Left ventricle myocardium superior (tissue), 1 donor: ENCODE measurements at places on chromosomes 11 and 22. TPM values are rescaled to one million over a fixed set of nuclear protein-coding genes. Genes with fewer than 3 reads are reported as not detected.

DNA sequence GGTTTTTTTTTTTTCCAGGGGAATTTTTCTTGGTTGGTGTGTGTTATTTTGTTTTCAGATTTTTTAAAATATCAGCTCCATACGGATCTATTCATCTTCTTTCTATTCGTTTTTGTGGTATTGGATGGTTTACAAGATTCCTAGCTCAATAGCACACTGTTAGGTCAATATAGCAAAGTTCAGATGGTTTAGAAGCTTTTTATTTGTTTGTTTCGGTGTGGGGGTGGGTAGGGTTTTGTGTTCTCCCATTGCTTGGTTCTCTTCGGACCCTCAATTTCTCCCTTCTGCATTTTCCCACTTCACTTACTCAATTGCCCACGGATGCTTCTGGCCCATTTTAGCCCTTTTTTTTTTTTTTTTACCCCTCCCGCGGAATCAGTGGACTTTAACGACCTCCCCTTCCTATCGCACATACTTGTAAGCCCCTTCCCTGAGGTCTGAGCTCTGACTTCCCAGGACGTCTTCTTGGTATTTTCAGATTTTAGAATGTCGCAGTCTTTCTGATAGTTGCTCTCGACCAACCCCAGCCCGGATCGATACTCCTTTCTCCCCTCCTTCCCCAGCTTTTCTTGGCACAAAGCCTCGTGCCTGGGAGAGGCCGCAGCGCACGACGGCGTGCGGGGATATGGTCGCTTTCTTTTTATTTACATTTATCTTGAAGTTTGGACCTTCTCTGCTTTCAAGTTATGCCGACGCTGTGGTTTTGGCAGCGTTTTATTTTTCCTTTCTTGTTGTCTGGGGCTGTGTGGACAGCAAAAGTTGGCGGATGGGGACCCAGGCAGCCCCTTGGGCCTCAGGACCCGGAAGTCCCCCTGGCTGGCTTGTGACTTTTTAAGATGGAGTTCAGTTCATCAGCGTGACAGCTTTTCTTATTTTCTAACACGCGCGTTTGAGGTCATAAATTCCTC lies 4.4 kb upstream of the SPDYC start:
- no peak for DNase-seq

FDXACB1 gene
- 1.3 TPM for total RNA-seq

ZNF215 gene
- total RNA-seq = 0.17 TPM

TBX10 gene
- 0.37 TPM for total RNA-seq

- peak; percentile 28 for DNase-seq
Observed at GRCh38 chr22:19721330-19722177, 1.8 kb upstream of the GP1BB start.

DNA sequence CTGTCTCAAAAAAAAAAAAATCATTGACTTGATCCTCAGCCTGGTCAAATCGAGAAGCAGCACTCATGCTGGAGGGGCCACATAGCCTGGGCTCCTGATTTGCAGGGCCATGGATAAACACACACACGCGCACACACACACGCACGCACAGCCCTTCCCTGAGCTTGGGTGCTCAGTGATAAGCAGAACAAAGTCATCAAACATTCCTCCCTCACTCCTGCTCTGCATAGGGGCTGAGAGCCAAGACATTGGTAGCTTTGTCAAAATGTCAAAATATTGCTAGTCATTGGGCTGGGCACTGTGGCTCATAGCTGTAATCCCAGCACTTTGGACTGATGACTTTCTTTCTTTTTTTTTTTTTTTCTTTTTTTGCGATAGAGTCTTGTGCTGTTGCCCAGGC lies 34.0 kb upstream of the A4GALT start:
- peak; percentile 47 for DNase-seq

DNA sequence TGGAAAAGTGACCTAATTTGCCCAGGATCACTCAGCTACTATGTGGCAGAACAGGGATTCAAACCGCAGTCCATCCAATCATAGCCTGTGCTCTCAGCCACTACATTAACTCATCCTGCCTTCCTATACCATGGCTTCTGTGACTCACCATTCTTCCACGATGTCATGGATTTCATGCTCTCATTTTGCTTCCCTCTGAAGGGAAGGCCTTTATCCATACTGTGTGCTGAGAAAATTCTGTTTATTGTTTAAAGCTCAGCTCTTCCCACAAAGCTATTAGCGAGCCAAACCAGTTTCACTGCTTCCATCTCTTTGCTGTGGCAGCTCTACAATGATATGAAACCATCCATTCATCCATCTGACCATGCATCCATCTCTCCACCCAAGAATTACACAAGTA lies 289.9 kb downstream of the TENM4 start:
- no peak for DNase-seq

DNA sequence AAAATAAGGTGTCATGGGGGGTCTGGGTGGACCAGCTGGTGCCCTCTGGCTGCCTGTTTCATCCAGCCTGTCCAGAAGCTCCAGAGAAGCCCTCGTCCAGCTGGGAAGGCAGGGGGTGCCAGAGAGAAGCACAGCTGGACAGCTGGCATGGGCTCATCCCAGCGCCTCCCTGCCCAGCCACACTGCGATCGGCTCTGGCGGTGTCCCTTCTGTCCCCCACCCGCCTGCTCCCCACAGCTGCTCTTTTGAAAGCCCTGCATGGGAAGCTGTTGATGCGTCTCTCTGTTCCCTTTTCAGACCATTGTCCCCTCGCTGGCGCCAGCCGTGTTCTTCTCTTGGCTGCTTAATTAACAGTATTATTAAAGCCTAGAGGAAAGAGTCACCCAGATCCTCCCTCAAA lies 86.5 kb downstream of the MN1 start:
- no peak for DNase-seq

DNA sequence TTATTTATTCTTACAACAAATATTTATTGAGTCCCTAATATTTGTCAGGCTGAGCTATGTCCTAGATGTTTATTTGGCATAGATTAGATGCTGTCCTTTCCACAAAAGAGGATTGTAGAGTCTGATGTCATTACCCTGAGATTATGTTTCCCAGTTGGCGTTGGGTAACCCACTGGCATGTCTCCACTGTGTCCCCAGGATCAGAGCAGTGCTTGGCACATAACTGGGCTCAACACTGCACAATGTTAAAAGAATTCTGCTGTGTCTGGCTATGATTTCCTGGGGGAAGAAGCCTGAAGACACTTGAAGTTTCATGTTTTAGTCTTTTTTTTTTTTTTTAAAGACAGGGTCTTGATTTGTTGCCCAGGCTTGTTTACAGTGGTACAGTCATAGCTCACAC lies 4.0 kb downstream of the RCN1 start:
- DNase-seq = no peak

CABP4 gene
- total RNA-seq = 0.64 TPM

DNA sequence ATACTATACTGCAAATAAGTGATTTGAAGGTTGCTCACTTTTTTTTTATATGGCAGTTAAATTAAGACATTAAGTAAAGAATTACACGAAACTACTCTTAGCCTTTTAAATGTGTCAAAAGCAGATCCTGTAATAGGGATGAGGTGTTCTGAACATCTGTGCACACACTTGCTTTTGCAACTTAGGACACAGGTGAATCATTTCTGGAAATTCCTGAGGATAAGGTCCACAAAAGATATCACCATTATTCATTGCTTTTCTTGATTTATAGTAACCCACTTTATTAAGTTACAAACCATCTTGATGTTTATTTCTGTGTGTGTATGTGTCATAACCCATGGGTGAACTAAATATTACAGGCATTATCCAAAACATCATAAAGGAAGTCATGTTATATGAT lies 55.9 kb downstream of the SLC5A12 start:
- no peak for DNase-seq

GRCh38 chr11:1749395-1750351 lies 722 bp downstream of the IFITM10 start:
- DNase-seq = no peak

DNA sequence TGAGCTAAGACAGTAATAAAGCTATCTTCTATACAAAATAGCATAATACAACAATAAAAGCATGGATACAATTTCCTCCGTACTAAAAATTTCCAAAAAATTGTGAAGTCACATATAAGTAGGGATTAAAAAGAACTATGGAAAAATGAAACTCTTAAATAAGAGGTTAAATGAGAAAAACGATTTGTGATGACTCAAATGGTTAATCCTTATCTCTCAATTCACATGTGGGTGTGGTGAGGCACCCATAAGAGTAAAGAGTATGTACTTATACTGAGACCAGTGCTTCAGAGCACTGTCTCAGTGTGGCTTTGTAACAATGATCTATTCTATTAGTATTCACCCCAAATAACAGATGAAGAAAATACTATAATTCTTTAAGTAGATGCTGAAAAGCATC lies 25.0 kb upstream of the CCDC34 start:
- DNase-seq = no peak

DNA sequence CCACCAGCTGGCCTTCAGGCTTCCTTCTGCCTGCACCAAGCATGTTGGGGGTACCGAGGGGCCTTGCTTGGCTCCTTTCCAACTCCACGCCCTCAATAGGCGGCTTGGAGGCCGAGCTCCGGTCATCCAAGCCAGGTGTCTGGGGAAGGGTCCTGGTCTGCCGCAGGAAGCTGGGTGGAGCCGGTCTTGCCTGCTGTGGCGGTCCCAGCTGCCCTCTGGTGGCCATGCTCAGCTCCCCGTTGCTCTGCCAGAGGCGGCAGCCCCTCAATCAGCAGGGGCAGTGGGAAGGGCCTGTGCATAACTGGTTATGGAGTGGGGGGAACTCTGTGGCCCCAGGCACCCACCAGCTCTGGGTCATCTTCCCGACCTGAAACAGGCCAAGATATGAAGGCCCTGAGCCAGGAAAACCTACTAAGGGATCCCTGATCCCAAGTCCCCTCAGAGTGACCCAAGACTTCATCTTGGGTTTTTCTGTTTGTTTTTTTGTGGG lies 3.2 kb downstream of the ARVCF start:
- DNase-seq = peak; percentile 87

DNA sequence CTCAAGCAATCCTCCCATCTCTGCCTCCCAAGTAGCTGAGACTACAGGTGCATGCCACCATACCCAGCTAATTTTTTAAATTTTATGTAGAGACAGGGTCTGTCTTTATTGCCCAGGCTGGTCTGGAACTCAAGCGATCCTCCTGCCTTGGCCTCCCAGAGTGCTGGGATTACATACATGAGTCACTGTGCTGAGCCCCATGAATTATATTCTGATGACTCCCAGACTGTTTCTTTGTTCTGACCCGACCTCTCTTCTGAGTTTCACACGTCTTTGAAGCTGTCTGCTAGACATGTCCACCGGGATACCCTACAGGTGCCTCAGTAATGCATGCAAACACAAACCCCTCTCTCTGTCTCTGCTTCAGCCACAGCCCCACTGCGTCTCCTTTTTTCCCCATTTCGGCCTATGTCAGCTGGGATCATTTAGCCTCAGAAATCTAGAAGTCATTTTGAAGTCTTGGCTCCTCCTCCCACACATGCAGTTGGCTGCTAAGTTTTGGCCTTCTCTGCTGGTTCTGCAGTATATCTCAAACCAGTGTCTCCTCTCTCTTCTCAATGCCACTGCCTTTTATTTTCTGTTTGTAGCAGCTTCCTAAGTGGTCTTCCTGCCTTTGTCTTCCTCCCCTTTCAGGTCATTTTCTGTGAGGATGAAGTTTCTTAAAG lies 4.8 kb downstream of the VPS26B start:
- DNase-seq = no peak

DNA sequence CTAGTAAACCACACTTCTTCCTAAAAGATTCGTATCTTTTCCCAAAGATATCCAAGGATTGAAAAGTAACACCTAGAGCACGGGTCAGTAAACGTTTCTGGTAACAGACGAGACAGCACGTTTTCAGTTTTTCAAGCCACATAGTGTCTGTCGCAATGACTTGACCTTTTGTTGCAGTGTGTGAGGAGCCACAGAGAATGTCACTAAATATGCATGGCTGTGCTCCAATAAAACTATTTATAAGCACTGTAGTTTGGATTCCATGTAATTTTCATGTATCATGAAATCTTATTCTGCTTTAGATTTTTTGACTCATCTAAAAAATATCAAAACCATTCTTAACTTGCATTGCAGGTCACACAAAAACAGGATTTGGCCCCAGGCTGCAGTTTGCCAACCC lies 18.3 kb upstream of the MICAL3 start:
- no peak for DNase-seq

DNA sequence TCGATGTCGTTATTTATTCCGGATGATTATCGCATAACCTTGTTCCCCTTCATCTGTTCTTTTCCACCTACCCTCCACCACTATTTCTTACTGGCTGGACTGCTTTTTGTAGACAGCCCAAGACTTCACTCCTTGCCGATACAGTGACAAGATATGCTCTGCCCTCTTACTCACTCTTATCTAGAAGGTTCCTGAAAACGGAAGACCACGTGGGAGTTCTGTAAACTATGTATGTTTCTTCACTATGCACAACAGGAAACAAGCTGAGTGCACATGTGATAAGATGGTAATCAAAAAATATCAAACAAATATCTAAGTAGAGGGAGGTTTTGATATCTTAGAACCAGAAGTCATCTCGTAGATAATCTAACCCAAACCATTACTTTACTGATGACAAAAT lies 122.9 kb upstream of the ARHGAP20 start:
- DNase-seq = no peak

- DNase-seq = peak; percentile 60
Observed at GRCh38 chr11:68372114-68372513, 59.7 kb downstream of the LRP5 start.

DNA sequence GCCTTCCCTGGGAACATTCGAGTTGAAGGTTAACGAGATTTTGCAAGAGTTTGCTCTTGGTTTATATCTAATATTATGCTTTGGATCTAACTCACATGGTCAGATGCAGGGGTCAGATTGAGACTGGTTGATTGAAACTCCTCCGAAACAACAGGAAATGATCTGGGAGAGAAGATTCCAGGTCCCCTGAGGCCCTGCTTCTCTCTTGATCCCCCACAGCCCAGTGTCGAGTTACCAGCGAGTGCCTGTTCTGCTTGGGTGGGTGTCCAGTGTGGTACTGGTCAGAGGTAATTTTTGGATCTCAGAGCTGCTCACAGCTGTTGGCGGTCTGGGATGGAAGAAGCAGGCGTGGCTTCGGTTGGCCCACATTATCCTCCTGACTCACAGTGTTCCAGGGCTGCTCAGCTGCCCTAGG lies 9.2 kb downstream of the FBLN1 start:
- peak; percentile 78 for DNase-seq

DNA sequence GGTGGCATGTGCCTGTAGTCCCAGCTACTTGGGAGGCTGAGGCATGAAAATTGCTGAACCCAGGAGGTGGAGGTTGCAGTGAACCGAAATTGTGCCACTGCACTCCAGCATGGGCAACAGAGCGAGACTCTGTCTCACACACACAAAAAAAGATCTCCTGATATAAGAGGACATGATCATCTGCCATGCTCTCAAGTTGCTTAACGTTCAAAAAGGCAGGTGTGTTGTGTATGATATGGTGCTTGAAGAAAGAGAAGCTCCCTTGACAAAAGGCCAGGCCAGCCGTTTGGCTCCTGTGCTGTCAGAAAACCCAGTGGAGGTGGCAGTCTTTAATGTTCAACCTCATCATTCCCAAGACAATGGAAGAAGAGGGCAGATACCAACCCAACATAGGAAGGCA lies 117.3 kb upstream of the PLET1 start:
- no peak for DNase-seq

MUC5B gene
- not detected for total RNA-seq

- no peak for DNase-seq
Observed at GRCh38 chr11:34893416-34893815, 22.8 kb downstream of the APIP start.

- DNase-seq = peak; percentile 29
Observed at GRCh38 chr11:34792814-34793258, 123.3 kb downstream of the APIP start.

- DNase-seq = no peak
Observed at GRCh38 chr11:74485868-74486267, 7.7 kb downstream of the LIPT2 start.
